ENCODE measurements at places on chromosomes 13 and 19. TPM values are rescaled to one million over a fixed set of nuclear protein-coding genes. Genes with fewer than 3 reads are reported as not detected.

DNA sequence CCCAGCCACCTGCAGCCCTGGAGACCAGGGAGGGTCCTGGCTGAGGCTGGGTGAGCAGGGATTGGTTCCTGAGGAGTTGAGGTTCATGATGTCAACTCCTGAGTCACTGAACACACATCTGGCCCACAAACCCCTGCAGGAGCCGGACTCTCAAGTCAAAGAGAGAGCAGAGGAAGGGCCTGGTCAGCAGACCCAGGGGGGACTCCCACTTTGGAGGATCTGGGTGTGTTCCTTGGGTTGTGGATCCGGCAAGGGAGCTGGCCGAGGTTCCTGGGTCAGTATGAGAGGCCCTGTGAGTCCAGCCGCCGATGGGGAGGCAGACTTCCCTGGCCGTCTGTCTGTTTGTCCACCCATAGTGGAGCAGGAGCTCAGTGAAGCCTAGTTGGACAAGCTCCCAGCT lies 4.0 kb downstream of the SLC7A10 start:
- H3K4me3 ChIP-seq = no peak overlapping the region
- DNase-seq = no peak
- H3K4me1 ChIP-seq = peaks cover 4% of the 10 kb centered on the region
- H3K27ac ChIP-seq = no peak overlapping the region
- H3K27me3 ChIP-seq = peaks cover 16% of the 10 kb centered on the region

GRCh38 chr13:73355134-73355533 lies 296.3 kb downstream of the KLF5 start:
- DNase-seq = no peak
- no peak overlapping the region for H3K4me3 ChIP-seq
- no peaks in the 10 kb centered on the region for H3K27me3 ChIP-seq
- no peaks in the 10 kb centered on the region for H3K36me3 ChIP-seq
- H3K27ac ChIP-seq = no peak overlapping the region

Gene SERTAD3
- 33.4 TPM for total RNA-seq

Gene EHD2
- total RNA-seq = 13.0 TPM

GRCh38 chr13:112887151-112887550 lies 81.9 kb upstream of the MCF2L start:
- H3K36me3 ChIP-seq = no peaks in the 10 kb centered on the region
- no peak for DNase-seq
- no peak overlapping the region for H3K4me3 ChIP-seq
- H3K4me1 ChIP-seq = peaks cover 19% of the 10 kb centered on the region
- no peaks in the 10 kb centered on the region for H3K27me3 ChIP-seq

GRCh38 chr13:29561918-29562317 lies 33.6 kb downstream of the SLC7A1 start:
- DNase-seq = no peak
- H3K27ac ChIP-seq = no peak overlapping the region
- peaks cover 8% of the 10 kb centered on the region for H3K4me1 ChIP-seq
- no peaks in the 10 kb centered on the region for H3K36me3 ChIP-seq
- no peaks in the 10 kb centered on the region for H3K27me3 ChIP-seq

Gene IFNL1
- total RNA-seq = not detected

Gene IL11
- total RNA-seq = 2.8 TPM

DNA sequence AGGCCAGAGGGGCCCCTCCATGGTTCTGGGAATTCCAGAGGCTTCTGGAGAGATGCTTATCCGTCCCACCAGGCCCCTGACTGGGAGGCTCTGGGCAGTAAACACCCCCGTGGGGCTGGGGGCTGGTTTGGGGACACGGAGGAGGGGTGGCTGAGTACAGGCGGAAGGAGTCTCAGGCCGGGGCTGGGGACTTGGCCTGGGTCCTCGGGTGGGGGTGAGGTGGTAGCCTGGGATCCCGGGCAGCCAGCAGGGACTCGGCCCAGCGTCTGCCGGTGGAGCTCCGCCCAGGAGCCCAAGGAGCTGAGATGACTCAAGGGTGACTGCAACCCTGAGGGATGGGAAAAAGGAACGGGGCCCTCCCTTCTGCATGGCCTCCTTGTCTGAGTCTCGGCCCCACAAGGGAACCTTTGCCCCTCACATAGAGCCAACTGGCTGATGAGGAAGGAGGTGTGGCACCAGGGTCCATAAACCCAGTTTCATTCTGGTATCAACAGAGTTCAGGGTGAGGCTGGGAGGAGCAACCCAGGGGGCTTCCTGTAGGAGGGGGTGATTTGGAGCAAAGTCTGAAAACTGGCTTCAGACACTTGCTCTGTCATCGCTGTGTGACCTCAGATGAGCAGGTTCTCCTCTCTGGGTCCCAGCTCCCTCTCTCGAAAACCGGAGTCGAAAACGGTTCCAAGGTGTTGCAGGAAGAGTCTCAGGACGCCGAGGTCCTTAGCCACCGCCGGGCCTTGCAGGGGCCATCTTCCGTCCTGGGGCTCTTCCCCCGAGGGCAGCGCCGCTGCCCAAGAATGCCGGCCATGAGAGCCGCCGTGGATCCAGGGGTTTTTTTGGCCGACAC lies 809 bp downstream of the MISP start:
- H3K36me3 ChIP-seq = no peaks in the 10 kb centered on the region
- no peak overlapping the region for H3K27ac ChIP-seq
- H3K4me3 ChIP-seq = no peak overlapping the region
- H3K27me3 ChIP-seq = no peaks in the 10 kb centered on the region
